Mesendoderm (in vitro differentiated cells): ENCODE measurements at places on chromosomes 13 and 19.

GRCh38 chr13:111658145-111659100 is 338.0 kb downstream of the TEX29 start:
- DNase-seq: peak; percentile 25

DNA sequence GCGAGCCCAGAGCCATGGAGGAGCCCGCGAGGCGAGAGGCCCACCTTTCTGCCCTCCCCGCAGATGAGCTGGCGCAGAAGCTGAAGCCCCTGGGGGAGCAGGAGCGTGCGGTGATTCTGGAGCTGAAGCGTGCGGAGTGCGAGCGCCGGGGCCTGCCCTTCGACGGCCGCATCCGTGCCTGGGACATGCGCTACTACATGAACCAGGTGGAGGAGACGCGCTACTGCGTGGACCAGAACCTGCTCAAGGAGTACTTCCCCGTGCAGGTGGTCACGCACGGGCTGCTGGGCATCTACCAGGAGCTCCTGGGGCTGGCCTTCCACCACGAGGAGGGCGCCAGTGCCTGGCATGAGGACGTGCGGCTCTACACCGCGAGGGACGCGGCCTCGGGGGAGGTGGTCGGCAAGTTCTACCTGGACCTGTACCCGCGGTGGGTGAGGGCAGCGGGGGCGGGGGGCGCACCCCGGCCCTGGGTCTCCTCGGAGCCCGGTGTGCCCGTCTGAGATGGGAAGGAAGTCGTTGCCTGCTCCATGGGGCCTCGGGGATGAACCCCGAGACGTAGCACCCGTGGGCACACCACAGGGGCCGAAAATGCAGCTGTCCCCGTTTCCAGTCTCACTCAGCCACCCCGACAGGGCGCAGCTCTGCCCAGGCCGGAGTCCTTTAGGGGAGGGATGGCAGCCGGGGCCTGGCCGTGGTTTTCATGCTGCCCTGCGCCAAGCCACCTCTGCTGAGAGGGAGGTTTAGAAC is 12.1 kb upstream of the ZNF554 start:
- DNase-seq: no peak

DNA sequence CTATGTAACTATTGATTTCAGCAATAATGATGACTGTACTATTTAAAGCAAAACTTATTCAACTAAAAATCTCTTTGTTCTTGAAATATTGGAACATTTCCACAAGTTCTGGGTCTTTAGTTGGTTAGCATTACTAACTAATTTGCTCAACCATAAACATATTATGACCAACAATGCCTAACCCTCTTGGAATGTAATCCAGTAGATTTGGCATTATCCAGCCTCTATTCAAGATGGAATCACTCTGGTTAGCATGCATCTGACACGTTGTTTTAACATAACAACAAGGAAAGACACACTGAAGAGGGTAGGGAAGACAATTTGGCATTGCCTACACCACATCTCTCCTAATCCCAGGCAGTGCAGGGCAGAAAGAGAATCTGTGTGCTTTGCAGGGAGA is 941.3 kb upstream of the PCDH20 start:
- DNase-seq: no peak

DNA sequence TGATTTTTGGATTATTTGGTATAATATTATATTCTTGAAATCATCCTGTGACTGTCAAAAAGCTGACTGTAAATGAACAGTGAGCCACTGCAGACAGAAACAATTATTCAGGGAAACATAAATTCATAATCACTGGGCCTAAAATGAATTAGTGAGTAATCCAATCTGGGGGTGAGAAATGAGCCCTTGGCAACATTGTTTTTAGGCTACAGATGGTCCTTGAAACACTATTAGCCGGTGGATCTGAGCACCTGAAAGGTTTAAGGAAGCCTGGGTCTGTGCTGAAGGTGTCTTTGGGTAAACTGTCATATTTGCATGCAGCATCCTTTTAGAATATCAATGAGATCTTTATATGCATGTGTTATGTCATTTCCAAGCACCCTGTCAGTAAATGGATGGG is 290.7 kb downstream of the ATP8A2 start:
- no peak for DNase-seq

GRCh38 chr19:17455308-17456123 is 5.2 kb downstream of the NXNL1 start:
- no peak for DNase-seq

- peak; percentile 41 for DNase-seq
These were observed 67.8 kb downstream of the RXFP2 start for GRCh38 chr13:31807090-31807541.

DNA sequence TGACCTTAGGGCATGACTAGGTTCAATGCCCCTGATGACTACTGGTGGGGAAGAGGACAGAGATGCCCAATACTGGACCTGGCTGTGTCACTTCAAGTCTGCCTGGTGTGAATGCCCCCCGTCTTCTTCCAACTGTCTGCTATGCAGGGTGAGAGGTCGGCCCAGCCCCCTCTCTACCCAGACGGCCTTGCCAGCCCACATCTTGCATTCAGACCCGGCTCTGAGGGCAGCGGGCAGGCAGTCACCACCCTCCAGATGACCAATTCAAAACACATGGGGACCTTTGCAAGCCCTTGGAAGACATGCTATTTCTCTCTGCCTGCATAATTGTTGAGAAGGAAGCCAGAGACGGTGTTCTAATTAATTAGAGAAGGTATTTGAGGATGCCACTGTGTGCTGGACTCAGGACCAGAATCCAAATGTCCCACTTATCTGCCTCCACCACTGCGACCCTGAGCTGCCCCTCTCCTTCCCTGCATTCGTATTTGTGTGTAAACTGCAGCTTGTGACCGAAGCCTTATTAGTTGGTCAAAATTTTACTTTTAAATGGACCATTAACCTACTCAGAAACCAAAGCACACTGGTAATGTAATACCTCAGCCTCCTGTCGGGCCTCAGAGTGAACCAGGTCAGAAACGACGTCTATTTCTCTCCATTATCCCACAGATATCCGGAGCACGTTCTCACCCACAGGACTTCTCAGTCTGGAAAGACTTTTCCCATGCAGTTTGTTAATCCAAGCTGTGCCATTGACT is 407.0 kb downstream of the ZNF536 start:
- no peak for DNase-seq

- DNase-seq: peak; percentile 41
These were observed 838 bp downstream of the PPP2R1A start for GRCh38 chr19:52190487-52191293.

DNA sequence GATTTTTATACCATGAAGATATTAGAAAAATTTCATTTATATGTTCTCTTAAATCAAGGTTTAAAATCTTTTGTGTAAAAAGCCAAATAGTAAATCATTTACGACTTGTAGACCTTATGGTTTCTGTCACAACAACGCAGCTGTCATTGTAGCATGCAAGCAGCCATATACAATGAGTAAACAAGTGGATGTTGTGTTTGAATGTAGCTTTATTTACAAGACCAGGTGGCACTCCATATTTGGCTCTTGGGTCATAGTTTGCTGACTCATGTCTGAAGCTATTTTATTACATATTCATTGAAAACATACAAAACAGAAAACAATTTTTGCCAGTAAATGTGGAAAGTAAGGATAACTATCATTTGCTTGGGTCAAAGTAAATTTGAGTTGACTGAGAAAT is 930.8 kb downstream of the SLITRK5 start:
- no peak for DNase-seq

GRCh38 chr13:41567363-41567762 is 110.0 kb downstream of the RGCC start:
- DNase-seq: no peak

GRCh38 chr13:97295283-97296182 is 73.4 kb downstream of the MBNL2 start:
- no peak for DNase-seq

- no peak for DNase-seq
These were observed 25.8 kb downstream of the COL4A1 start for GRCh38 chr13:110280985-110281688.
